ENCODE measurements at places on chromosomes 3 and 15.

- no peak for DNase-seq
Measured at GRCh38 chr3:139248593-139249255, 95.1 kb upstream of the MRPS22 start.

DNA sequence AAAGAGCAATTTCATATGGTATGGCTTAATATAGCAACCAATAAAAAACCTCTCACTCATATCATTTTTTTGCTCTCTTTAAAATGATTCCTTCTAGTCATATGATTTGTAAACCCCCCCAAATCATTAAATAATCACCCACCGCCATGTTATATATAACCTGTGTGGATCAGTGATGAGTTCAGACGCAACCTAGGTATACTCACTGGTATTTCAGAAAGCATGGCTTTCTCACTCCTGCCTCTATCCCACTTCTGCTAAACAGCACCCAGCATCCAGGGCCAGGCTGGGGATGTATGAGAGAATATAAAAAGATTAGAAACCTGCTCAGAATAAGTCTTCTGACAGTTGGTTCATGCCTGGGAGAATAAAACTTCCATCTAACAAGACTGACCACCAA, 172.3 kb upstream of the PRICKLE2 start:
- no peak for DNase-seq

DNA sequence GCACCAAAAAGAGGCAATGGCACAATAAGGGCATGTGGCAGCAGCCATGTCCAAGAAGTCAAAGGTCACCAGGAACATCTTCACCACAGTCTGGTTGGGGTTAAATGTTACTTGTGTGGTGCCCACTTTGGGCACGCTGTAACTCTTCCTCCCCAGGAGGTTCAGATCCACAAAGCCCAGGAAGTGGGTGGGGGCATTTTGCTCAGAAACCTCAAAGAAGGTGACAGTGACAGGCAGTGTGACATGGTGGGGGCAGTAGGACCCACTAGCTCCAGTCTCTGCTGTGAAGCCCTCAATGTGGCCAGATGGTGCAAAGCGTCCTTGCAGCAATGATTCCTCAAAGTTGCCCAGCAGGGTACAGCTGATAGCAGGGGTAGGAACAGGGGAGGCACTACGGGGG, 5.8 kb downstream of the ZNF80 start:
- DNase-seq = no peak

DNA sequence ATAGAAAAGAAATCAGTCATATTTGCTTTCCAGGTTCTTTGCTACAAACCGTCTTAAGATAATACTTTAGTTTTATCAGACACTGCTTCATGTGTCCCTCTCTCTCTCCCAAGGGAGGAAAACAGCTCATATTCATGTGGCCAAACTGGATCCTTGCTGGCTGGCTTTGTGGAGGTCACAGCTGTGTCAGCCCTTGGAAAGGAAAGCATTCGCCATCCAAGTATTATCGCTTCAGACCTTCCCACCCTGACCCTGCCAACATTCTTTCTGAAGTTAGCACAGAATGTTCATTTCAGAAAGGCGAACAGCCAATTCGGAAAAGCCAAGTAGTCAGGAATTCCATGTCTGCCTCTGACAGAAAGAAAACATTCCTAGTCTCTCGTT, 213.6 kb downstream of the FEZF2 start:
- no peak for DNase-seq

- DNase-seq = no peak
Measured at GRCh38 chr15:96958721-96959120, 628.2 kb downstream of the NR2F2 start.

DNA sequence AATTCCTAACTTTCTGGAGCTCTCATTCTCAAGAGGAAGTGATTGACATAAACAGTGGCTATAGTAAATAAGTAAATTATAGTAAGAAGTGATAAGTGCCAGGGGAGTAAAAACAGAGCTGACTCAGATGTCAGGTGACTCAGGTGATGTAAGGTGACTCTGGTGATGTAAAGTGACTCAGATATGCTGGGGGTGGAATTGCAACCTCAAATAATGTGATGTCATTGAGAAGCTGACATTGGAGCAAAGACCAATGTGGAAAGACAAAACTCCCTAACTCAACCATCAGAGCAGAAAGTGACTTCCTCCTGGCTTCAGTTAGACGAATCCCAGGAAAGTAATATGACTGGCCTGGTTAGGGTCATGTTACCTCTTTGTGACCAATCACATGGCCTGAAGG, 144.2 kb upstream of the SNTN start:
- DNase-seq = no peak

GRCh38 chr3:142366434-142366833, 81.4 kb downstream of the XRN1 start:
- DNase-seq = no peak

- DNase-seq = no peak
Measured at GRCh38 chr3:10935846-10936631, 56.5 kb upstream of the SLC6A1 start.

DNA sequence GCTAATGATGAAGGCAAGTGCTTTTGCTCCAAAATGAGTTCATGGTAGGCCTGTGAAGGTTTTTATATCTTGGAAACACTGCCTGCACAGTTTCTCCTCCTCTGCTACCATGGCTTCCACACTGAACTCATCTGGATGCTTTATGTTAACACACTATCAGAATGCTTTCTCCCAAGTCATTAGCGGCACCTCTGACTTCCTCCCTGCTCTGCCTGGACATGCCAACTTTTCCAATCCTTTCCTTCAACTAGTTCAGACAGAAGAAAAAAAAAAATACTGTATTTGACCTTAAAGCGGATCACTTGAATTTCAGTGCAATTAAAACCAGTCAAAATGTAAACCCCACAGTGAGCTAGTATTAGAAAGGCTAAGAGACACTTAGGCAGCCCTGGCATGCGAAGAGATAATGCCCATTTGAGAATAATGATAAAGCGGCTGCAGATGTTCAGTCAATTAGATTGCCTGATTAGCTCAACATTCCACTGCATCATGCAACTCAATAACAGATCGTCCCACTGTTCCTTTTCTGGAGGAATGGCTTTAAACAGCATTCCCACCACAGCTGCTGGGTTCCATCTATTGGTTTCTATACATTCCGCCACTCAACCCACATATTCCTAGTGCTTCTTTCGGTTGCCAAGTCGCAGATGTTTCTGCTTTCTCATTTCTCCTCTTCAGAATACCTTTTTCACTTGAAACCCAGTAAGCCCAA, 51.7 kb downstream of the CNTN3 start:
- no peak for DNase-seq

- no peak for DNase-seq
Measured at GRCh38 chr3:98583766-98584165, 9.6 kb downstream of the CPOX start.

DNA sequence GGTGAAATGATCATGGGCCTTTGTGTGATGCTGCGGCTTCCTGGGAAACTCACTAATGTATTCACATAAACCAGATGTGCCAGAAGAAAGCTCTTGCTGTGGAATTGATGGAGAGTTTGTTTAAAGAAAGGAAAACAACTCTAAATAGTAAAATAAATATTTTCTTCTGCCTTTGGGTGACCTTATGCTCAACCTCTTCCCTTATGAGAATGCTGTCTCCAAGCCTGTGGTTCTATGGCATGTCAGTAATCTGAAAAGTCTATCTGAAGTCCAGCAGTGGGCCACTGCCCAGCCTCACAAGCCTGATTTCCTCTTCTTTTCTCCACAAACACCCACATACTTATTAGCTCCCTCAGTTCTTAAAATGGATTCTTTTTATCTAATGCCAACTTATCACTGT, 49.9 kb upstream of the PHLDB2 start:
- no peak for DNase-seq

DNA sequence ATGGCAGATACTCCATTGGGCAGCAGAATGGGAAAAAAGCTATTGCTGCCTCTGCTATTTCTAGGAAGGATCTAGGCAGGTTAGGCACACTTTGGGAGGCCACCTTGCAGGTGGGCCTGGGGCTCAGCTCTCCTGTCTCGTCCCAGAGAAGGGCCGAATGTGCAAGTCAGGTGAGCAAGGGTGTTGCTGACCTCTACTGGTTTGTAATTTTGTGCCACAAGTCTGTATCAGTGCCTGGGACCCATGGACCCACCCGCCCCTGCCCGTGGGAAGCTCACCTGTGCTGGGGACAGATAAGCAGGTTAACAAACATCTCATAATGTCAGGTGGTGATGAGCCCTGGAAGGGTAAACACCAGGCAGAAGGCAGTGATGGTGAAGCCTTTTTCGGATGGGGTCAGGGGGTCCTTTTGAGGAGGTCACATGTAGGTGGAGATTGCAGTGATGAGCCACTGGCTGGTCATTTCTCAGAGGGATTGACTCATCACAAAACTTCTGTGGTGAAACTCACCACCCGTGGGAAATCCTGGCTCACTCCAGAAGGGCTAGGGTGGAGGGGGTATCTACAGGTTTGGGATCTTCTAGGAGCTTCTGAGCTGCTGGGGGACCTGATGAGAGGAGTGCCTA, 161.3 kb downstream of the KLF13 start:
- no peak for DNase-seq

- no peak for DNase-seq
Measured at GRCh38 chr3:172520301-172520831, 2.9 kb downstream of the TNFSF10 start.

GRCh38 chr15:86493884-86494283, 414.2 kb downstream of the AGBL1 start:
- no peak for DNase-seq

DNA sequence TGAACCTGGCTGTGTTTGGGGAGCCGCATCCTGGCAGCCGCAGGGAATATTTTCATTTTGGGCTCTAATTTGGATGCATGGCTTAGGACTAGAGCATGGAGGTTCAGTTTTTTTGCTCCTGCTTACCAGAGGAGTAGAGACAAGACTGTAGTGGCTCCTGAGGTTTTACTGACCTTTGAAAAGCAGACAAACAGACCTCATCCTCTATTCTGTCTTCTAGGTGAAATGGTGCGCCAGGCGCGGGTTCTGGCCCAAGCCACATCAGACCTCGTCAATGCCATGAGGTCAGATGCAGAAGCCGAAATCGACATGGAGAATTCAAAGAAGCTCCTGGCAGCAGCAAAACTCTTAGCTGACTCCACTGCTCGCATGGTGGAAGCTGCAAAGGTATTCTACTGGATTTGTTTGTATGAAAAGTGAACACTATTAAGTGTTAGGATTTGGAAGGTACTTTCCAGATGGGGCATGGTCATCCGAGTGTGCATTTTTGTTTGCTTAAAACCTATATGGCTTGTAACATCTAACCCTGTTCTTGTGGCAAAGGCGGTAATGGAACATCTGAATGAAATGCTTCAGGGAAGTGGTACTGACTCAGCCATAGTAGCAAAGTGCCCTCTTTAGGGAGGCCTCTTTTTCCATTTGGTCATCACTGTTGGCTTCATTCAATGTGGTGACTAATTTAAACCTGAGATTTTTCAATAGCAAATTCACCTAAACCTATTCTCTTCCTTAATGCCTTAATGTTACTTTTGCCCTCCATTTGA, 330.7 kb upstream of the TPM1 start:
- no peak for DNase-seq

GRCh38 chr3:185948292-185948691, 10.5 kb upstream of the TRA2B start:
- DNase-seq = no peak

GRCh38 chr15:93759629-93760028, 471.7 kb upstream of the MCTP2 start:
- DNase-seq = no peak

DNA sequence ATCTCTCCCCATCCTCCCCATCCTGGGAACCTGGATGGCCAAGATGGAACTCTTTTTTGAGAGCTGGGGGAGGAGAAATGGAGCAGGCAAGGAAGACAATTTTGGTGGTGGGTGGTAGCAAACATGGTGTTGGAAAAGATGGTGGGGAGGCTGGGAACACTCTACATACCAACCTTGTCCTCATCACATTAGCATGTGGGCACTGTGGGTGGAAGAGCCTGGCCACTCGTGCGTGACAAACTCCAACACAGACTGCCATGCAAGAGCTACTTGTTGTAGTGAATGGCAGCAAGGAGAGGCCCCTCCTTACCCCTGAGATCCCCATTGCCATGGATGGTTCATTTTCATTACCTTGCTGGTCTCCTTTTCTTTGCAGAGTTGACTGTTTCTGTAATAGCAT, 262.6 kb downstream of the RPLP1 start:
- DNase-seq = no peak

- DNase-seq = no peak
Measured at GRCh38 chr3:195774917-195775316, 36.8 kb downstream of the MUC4 start.

DNA sequence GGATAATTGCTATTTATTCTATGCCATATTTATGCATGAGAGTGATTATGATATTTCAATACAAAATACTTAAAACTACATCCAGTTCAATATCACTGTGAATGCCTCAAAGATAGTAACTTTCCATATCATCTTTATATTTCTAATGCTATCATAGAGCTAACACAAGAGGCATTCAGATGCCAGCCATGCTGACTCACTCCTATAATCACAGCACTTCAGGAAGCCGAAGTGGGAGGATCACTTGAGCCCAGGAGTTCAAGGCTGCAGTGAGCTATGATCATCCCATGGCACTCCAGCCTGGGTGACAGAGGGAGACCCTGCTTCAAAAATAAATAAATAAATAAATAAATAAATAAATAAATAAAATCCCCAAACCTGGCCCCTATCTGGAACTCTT, 498.7 kb downstream of the EPHA3 start:
- DNase-seq = no peak

DNA sequence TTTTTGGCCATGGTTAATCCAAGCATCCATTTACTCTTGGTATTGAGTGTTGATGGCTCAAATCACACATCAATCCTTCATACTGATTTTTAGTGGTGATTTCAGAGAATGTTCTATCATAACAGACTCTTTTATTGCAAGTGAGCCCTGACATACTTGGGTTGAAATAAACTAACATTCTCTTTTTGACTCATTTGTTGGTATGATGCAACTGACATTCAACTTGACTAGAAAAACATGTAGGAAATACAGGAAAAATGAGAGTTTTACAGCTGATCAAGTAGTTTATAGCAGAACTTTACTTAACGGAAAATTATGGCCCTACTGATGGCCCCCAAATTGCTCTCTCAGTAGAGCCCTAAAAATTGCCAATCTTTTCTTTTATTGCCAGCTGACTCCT, 173.9 kb upstream of the CD96 start:
- no peak for DNase-seq

- no peak for DNase-seq
Measured at GRCh38 chr3:132997404-132998185, 40.6 kb upstream of the TMEM108 start.

DNA sequence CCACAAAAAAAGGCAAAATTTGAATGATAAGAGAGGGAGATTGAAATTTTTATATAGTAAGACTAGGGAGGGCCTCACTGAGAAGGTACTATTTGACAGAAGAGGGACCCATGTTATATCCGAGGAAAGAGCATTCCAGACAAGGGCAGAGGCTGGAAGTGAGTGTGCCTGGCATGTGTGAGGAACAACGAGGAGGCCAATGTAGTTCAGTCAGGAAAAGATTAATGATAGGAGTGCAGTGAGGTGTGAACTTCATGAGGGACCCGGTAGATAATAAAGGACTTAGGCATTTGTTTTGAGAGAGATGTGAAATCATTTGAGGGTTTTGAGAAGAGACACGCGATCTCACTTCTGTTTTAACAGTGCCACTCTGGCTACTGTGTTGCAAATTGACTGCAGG, 36.3 kb downstream of the ASTE1 start:
- DNase-seq = no peak

GRCh38 chr3:53166206-53166605, 5.2 kb downstream of the PRKCD start:
- DNase-seq = no peak

- no peak for DNase-seq
Measured at GRCh38 chr3:193129607-193130006, 111.4 kb upstream of the PLAAT1 start.

GRCh38 chr3:63046580-63046979, 171.4 kb upstream of the CADPS start:
- DNase-seq = no peak
